ENCODE measurements at places on chromosomes 4 and X.

- no peak for DNase-seq
Observed at GRCh38 chrX:134443461-134443860, 16.5 kb upstream of the HPRT1 start.

DNA sequence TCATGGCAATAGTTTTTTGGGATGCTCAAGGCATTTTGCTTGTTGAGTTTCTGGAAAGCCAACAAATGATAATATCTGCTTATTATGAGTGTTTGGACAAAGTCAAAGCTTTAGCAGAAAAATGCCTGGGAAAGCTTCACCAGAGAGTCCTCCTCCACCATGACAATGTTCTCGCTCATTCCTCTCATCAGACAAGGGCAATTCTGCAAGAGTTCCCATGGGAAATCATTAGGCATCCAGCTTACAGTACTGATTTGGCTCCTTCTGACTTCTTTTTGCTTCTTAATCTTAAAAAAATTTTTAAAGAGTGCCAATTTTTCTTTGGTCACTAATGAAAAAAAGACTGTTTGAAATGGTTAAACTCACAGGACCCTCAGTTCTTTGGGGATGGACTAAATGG, 136.3 kb downstream of the UBE2K start:
- DNase-seq: no peak

GRCh38 chr4:159764343-159764952, 661.6 kb downstream of the RAPGEF2 start:
- no peak for DNase-seq

DNA sequence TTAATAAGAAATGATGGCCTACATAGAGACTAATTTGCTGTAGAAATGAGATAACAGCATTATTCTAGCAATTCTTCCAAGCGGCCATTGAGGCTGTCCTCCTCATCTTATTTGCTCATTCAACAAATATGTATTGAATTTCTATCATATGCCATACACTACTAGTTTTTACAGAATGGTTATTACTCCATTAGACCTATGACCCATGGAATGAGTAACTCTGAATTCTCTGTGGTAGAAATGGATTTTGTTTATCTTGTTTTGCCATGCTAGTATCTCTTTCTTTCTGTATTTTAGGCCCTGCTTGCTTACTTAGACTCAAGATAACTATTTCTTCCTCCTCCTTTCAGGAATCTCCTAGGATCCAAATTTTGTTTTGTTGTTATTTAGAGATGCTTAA, 103.5 kb downstream of the RPA4 start:
- DNase-seq: no peak

DNA sequence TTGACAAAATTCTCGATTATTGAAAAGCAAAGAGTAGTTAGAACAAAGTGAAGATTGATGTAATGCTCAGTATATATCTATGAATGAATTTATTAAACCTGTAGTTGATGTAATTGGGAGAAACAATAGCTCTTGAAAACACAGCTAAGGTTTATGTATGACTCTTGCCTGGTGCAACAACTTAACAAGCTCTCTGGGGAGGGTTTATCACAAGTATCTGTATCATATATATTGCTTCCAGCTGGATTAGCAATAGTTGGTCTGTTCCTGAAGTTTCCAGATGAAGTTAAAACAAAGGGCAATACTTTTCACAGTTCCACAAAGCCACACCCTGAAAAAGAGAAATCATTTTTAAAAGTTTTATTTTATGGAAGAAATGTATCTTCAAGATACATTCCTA, 91.4 kb downstream of the ARSJ start:
- DNase-seq: no peak

- no peak for DNase-seq
Observed at GRCh38 chr4:74475091-74475800, 30.3 kb downstream of the AREG start.

- DNase-seq: no peak
Observed at GRCh38 chr4:108636246-108636645, 14.2 kb upstream of the OSTC start.

DNA sequence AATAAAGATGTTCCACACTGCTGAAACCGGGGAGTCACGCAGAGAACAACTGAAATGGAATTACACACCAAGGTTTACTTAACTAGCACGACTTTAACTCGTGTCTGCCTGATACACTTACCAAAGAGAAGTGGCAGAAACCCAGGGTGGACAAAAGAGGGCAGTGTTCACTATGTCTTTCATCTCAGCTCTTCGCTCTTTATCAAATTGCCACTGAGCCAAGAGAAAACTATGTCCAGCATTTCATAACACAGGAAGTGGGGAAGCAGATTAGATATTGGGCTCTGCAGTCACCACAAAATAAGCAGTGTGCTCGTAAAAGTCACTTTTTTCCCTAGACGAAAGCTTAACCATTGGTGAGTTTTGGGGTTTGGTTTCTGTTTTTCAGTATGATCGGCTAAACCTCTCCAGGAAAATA, 155.7 kb downstream of the CHIC2 start:
- DNase-seq: no peak

DNA sequence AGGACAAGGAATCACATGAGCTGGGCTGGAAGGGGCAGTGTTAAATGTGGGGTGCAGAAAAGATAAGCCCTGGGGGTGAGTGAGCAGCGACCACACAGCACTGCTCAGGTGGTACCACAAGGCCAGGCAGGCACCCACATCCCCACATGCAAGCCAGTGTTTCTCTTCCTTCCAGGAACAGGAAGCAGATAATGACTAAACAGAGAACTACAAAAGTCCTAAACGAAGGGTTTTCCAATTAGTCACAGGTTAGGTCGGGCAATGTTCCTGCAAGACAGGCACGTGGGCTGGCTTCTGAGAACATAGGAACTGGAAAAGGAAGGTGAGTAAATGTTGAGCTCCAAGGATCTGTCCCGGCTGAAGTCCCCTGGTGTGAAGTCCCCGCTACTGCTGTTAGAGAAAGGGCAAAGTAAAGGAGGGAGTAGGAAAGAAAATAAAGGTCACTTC, 19.5 kb downstream of the RELL1 start:
- no peak for DNase-seq

GRCh38 chr4:187183346-187183745, 459.7 kb upstream of the FAT1 start:
- no peak for DNase-seq

DNA sequence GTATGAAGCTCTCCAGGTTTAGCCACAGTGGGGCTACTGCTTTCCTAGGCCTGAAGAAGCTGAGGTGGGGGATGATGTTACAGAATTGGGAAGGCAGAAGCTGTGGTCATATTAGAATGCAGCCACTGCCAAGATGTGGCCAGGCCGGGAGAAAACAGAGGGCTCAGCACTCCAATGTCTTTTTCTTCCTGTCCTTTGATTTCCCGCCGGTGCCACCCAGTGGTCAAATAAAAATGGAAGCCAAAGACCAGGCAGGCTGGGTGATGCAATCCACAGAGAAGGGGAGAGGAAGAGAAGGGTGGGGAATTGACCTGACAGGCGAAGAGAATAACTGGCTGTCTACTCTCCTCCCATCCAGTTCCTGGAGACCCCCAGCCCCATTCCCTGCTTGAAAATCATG, 94.9 kb upstream of the SHISA3 start:
- no peak for DNase-seq

DNA sequence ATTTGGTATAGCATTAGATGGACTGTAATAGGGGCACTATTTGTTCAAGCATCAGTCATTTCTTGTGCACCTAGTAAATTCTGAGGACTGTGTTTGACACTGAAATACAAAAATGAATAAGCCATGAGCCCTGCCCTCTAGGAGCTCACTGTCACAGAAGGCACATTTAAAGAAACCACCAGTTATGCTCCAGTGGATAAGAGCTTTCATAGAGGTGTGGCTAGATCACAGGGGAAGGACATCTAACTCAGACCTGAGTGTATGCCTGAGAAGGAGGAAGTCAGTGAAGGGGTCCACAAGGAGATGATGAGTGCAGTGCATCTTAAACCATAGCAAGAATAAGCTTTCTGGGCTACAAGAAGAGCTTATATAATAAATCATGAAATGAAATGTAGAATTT, 40.1 kb downstream of the BTC start:
- DNase-seq: no peak

DNA sequence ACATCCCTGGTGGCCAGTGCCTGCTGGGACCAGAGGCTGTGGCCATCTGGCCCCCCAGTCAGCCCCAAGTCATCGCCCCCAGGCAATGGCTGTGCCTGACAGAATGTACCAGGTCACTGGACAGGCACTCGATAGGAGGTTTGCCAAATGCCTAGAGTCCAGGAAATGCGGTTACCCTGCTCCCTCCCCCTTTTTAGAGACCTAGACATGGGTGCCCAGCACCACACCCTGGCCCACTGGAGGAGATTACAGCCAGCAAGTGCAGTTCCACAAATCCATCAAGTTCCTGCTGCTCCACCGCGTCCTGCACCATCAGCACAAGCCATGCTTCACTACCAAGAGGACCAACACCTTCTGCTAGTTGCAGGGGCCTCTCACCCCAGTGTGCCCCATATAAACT, 16.2 kb upstream of the ZFX start:
- DNase-seq: no peak

DNA sequence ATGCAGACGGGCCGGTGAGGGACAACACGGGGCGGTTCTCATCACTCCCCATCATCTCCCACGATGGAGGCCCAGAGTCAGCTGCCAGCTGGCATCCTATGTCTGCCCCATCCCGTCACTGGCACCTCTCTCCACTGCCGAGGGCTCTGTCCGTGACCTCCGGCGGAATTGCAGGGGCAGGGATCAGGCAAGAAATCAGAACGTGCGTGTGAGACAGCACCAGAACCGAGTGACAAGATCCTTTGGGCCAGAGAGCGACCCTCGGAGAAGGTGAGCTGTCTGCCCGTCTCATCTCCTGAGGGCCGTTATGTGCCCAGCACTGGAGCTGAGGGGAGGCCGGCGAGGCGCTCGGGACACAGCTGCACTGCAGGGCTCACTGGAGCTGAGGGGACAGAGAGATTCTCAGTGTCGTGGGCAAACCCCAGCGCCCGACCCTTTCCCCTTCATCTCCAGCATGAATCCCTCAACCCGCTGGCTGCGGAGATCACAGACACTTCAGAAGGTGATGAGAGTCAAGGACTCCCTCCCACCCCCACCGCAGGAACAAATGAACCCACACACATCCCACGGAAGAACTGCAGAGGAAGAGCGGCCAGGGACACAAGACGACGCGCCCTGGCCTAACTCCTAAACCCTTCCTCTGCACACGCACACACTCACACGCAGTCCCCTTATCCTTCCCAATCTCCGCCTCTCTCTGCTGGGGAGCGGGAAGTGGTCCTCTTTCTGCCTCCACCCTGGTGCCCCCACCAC, 128.7 kb downstream of the AFAP1 start:
- no peak for DNase-seq

- DNase-seq: no peak
Observed at GRCh38 chrX:38800981-38801845, at the start of gene MID1IP1. Gene MID1IP1 (plus strand): TSS chrX:38801459. CDS start chrX:38804947, 3,488 bp downstream.

- DNase-seq: no peak
Observed at GRCh38 chr4:8198906-8199593, at the start of gene SH3TC1. Gene SH3TC1 (plus strand): TSS chr4:8199290. CDS start chr4:8205195, 5,905 bp downstream.

DNA sequence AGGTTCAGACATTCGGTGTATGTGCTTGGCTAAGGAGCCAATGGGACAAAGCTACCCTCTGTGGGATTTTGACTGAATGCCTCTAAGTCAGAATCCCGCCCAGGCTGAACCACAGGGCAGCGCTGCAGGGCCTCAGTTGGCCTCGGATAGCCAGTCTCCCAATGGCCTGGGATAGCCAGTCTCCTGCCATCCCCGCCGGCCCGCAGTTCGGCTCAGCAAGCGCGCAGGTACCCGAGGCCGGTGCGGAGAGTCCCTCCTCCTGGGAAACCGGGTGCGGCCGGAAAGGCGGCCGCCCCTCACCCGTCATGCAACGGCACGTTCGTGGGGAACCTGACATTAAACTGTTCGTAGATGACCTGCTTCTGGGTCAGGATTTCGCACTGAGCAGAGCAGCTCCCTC, 16.1 kb downstream of the PPEF2 start:
- no peak for DNase-seq

DNA sequence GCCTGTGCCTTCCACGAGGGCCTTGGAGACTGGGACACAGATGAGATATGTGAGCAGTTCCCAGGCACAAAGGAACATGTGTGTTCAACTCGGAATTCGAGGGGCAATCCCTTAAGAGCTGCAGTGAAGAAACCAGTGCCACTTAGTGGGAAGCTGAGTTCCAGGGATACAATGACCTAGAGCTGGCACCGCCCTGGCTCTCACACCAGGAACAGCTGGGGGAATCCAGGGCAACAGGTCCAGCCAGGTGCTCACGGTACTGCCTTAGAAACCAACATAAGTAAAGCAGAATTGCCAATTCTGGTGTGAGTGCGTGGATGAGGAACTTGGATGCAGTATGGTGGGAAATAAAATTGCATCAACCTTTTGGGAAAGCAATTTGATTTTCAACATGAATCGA, 122.9 kb downstream of the AFAP1 start:
- DNase-seq: no peak

- no peak for DNase-seq
Observed at GRCh38 chr4:100261346-100261745, 71.1 kb upstream of the DDIT4L start.

GRCh38 chr4:108152980-108153379, 15.8 kb downstream of the LEF1 start:
- no peak for DNase-seq

Measured in vagina (tissue), 2 donors.